ENCODE measurements at places on chromosomes 3 and 15.

- DNase-seq: no peak
Measured at GRCh38 chr3:138132239-138132638, at the start of gene A4GNT. Gene A4GNT (minus strand): TSS chr3:138132390. CDS start chr3:138131256, 1,134 bp downstream.

DNA sequence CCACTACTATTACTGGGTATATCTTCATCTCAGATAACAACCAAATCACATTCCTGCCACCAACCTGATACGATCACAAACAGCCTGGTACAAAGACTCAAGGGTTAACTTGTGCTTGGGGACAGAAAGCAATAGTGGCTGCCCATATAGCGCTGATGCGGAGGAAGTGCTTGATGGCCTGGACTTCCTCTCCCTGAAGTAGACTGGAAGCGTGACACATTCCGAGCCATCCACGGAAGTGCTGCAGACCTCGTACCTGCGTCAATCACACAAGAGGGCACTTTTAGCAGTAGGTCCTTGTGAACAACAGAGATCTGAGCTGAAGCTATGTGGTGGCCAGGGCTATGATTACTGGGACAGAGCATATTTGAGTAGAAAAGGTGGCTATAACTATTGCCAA is 17.3 kb upstream of the C3orf62 start:
- no peak for DNase-seq

GRCh38 chr3:62926494-62926893 is 51.3 kb upstream of the CADPS start:
- no peak for DNase-seq

DNA sequence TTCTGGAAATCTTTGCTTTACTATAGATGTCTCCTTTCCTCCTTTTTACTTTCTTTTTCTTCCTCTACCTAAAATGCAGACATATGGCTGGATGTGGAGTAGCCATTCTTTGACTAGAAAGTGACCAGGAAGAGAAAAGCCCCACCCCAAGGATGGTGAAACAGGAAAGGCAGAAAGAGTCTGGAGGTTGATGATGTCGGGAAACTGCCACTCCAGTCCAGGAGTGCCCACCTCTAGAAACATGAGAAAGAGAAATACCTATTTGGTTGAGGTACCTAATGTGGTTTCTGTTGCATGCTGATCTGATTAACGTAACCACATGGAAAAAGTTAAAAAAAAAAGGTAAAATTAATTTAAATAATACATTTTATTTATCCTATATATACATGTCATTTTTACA is 55.2 kb upstream of the SSR3 start:
- DNase-seq: no peak

GRCh38 chr3:132405188-132405587 is 12.1 kb upstream of the DNAJC13 start:
- DNase-seq: no peak

DNA sequence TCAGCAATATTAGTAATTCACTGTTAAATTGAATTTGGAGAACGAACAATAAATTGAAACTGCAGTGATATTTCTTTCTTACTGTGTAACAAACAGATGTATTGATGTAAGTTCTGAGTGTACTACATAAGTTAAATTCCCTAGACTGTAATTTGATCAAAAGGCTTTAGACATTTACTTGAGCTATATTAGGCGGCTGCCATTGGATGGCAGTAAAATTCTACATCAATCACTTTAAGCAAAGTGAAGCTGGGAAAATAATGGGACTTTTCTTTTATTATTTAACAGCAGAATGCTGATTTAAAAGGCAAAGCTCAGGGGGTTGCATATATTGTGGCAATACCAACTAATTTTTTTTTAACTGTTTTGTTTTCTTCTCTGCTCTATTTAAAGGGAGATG is 212.6 kb upstream of the PLSCR5 start:
- DNase-seq: peak; percentile 15

GRCh38 chr15:63473007-63473748 is 31.2 kb upstream of the USP3 start:
- no peak for DNase-seq

GRCh38 chr15:89628301-89628700 is 27.0 kb downstream of the KIF7 start:
- no peak for DNase-seq

DNA sequence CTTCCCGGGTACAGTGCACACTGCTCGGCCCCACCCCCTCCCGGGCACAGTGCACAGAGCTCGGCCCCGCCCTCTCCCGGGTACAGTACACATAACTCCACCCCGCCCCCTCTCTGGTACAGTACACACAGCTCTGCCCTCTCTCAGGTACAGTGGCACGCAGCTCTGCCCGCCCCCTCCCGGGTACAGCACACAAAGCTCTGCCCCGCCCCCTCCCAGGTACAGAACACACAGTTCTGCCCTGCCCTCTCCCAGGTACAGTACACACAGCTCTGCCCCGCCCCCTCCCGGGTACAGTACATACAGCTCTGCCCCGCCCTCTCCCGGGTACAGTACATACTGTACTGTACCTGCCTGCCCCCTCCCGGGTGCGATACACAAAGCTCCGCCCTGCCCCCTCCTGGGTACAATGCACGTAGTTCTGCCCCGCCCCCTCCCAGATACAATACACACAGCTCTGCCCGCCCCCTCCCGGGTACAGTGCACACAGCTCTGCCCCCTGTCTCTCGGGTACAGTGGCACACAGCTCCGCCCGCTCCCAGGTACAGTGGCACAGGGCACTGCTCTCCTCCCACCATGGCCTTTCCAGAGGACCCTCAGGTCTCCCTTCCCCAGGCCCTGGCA is 16.4 kb upstream of the PRR20G start:
- peak; percentile 96 for DNase-seq

DNA sequence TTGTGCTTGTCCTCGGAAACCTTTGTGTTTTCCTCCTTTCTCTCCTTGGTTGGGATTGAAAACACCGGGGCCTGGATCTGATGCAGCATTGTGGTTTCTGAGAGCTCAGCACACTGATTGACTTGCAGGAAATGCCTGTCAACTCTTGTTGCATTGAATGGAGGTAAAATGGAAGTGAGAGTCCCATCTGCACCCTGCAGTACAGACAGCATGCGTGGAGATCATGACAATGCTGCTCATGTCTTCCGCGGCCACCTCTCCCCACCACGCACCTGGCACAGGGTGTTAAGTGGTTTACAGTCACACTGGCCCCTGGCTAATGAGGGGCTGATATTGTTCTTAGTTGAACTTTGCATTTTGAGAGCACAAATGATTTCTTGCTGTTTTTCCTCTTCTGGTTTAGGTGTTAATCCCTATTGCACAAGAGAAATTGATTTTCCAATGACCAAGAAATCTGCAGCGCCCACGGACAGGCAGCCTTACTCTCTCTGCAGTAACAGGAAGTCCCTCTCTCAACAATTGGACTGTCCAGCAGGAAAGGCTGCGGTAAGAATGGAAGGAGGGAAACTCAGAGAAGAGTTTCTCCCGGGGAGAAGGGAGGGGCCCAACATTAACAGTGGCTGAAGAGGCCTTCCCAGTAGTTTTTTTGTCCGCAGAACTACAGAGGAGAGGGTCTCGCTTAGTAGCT is 58.5 kb downstream of the STARD5 start:
- no peak for DNase-seq

DNA sequence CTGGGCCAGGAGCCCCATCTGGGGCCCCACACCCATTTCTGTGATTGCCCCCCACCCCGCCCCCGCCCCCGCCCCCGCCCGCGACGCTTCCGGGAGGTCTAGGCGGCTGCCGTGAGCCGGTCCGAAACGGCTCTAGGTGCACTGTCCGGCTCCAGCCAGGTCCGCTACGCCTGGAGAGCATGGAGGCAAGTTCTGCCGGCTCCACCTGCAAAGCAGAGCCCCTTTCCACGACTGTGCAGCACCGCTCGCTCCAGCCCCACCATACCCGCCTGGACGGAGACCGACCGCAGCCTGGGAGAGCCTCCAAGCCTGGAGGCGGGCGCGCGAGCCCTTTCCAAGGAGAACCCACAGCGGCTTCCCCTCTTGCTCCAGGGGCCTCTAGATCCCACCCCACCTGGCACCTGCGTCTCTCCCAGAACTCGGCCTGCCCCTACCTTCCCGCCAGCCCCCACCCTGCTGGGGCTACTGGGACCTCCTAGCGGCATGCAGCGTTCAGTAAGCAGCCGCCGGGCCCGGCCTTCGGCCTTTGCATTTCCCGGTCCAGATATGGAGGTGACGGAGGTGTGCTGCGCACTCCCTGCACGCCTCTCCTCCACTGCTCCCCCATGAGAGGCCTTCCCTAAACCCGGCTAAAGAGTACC is 66.2 kb downstream of the KLF13 start:
- DNase-seq: no peak

GRCh38 chr3:149706905-149707304 is 45.4 kb downstream of the COMMD2 start:
- no peak for DNase-seq
